Stimulated activated CD8-positive, alpha-beta memory T cell treated with anti-CD3 and anti-CD28 coated beads, Interleukin-7, amount 100 ng/mL, for 4 hours (primary cell): ENCODE measurements at places on chromosomes 7 and 10.

DNA sequence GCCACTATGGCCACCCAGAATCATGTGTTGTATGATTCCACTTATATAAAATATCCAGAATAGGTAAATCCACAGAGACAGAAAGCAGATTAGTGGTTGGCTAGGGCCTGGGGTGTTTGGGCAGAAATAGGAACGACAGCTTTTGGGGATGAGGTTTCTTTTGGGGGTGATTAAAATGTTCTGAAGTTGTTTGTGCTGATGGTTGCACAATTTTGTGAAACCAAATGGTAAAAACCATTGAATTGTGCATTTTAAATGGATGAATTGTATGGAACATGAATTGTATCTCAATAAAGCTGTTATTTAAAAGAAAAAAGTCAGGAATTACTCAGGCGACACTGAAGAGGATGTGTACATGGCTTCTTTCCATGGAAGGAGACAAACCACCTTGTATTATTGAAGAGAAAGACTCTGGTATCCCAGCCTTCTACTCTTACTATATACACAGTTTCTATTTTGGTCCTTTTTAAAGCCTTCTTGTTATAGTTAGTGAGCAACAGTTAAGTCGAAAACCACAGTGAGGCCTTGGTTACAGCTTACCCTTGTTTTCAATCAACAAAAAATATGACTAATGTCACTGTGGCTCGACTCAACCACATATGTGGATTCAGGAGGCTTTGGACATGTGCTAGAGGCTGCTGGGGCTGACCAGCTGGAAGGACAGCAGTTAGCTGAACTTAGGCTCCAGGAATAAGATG lies 57.1 kb upstream of the KMT2E start:
- no peak for DNase-seq

GRCh38 chr10:23829556-23829955 lies 379.4 kb upstream of the KIAA1217 start:
- no peak for DNase-seq

DNA sequence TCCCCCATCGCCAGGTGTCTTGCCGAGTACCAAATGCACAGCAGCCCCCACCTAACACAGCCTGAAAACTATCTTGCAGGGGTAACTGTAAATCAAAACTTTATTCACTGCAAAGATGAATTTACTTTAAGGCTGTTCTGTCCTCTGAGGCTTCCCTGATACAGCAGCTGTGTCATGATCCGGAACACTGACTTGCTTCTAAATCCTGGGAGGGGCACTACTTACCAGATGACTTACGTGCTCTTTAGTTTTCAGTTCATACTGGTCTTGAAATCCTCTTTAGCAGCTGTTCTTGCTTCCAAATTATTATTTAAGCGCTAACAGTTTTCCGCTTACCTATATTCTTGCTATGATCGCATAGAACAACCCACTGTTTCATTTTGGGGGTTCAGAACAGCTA lies 4.9 kb downstream of the DYNC1I1 start:
- no peak for DNase-seq

DNA sequence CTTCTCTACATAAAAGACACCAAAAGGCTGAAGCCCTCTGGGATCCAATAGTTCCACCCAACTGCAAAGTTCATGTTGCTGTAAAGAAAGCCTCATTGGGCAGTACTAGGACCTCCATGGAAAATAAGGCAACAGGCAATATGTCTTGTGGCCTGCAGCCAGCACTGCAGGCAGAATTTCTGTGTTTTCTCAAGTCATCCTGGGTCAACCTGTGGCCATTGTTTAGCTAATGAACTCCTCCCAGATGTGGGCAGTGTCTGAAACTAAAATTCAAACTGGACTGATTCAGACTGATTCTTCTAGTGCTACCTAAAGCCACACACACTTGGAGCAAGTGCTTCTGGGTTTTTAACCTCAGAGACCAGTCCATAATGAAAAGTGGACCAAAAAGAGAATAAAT lies 141.5 kb downstream of the PPP1R17 start:
- no peak for DNase-seq

- no peak for DNase-seq
Observed at GRCh38 chr10:7968510-7969112, 85.9 kb upstream of the GATA3 start.
